ENCODE measurements at places on chromosomes 4 and X.

- no peak for DNase-seq
Measured at GRCh38 chr4:144597171-144597570, 48.8 kb upstream of the HHIP start.

DNA sequence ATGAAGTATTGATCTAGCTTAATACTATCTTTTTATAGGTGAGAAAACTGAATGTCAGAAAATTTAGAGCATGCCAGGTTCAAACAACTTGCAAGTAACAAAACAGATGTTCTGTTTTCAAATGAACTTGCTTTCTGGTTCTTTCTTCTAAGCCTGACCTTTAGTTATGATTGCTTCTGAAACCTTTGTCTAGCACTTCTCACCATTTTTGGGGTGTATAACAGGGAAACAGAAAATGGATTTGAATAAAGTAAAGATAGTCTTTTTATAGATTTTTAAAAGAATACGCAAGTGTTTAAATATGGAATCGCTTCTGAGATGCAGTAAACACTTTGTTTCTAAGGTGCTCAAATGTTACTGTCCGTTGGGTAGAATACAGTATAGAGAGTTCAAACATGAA lies 687.2 kb upstream of the CPEB2 start:
- DNase-seq, result no peak

DNA sequence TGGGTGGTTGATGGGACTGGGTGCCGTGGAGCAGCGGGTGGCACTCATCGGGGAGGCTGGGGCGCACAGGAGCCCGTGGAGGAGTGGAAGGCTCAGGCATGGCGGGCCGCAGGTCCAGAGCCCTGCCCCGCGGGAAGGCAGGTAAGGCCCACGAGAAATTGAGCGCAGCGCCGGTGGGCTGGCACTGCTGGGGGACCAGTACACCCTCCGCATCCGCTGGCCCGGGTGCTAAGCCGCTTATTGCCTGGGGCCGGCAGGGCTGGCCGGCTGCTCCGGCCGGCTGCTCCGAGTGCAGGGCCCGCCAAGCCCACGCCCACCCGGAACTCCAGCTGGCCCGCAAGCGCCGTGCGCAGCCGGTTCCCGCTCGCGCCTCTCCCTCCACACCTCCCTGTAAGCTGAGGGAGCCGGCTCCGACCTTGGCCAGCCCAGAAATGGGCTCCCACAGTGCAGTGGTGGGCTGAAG lies 85.1 kb upstream of the FAT4 start:
- DNase-seq, result no peak

- no peak for DNase-seq
Measured at GRCh38 chr4:26330946-26331345, 10.1 kb downstream of the RBPJ start.

- no peak for DNase-seq
Measured at GRCh38 chr4:9970399-9971011, 50.8 kb downstream of the SLC2A9 start.

DNA sequence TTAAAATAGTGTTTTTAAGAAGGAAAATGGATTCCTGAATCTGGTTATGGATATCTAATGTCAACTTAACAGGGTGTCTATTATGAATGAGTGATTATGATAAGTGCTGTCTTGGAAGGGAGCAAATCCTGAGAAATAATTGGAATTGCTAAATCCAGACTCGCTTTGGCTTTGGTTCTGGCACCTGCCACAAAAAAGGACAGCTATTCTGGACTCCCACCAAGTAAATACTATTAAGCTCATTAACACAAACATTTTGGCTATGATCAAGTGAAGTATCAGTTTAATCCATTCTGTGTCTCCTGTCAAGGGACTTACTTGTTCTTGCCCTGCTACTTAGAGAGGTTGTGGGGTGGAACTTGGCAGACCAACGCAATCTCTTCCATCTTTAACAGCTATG lies 403.7 kb downstream of the CENPC start:
- no peak for DNase-seq

DNA sequence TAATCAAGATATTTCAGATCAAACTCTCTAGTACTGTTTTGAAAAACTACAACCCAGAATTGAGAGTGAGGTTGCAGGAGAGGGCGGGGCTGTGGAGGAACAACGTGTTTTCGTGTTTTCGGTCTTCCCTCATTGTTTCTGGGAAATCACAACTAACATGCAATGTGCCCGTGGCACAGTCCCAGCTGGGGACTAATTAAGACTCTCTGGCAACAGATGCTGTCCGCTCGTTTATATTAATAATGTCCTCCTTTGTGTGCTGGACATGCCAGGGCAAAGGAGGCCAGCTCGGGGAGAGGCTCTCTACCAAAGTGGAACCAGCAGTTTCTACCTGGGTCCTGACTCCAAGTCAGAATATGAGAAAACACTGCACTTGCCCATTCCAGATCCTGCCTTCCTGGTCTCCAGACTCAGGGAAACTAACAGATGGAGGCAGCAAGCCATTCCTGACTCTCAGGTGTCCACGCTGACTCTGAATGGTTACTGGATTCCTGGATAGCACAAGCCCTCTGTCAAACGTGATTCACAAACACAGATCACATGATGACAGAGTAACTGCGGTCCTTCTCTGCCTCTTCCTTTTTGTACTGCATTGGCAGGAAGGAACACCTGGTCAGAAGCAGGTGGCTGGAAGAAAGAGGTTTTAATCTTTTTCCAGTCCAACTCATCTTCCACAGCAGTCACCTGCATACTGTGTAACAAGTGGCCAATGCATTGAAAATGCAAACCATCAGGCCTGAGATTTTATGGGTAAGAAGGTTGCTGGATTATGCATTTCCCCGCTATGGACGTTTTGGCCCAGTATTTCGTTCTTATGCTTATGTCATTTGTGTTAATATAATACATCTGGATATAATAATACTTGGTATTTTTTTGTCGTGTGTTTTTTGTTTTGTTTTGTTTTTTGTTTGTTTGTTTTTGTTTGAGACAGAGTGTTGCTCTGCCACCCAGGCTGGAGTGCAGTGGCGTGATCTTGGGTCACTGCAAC lies 65.0 kb downstream of the COQ2 start:
- DNase-seq, result no peak

DNA sequence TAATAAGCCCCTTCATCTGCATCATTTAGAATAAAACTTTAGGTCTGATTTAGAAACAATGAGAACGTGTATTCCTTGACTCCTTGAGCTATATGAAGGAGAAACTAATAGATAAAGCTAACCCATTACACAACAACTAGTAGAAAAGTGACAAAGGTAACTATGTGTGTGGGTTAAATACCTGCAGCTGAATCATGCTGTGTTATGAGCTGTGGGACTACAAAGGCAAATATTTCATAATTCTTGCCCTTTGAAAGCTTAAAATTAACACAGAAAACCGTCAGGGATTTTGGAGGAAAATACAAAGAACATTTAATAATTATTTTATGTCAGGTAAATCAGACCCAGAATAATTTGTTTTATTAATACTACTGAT lies 898 bp upstream of the NDP start:
- no peak for DNase-seq

DNA sequence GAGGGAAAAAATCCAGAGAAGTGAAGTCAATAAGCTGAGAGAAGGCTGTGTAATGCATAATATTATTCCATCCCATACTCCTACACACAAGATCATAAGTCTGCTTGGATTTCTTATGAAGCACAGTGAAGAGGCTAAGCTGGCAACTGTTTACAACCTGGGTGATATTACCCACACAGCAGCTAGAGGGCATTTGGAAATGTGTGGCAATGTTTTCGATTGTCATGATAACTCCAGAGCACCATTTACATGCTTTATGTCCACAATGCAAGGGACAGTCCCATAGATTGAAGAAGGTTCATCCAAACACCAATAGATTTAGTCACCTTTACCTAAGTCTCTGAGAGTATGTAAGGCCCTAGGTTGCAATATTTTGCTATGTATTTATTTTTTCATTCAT lies 412.2 kb downstream of the PPP3CA start:
- DNase-seq, result no peak

- peak; percentile 35 for DNase-seq
Measured at GRCh38 chr4:186104890-186105646, 564 bp downstream of the FAM149A start.

DNA sequence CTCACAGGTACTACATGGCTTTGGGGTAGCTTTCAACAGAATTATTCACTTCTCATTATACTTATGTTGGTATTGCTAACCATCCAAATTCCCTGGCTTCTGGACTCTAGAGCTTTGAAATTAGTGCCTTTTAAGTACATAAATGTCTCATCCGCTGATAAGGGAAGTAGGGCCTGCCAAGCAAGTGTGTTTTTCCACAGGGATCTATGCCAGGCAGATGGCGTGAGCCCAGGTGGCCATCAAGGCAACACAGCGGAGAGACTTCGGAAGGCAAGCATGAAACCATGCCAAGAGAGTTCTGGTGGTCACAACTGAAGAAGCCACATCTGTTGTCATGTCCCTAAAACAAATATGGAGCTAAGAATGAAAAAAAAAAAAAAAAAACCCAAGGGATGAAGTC lies 503.1 kb upstream of the LCORL start:
- no peak for DNase-seq

DNA sequence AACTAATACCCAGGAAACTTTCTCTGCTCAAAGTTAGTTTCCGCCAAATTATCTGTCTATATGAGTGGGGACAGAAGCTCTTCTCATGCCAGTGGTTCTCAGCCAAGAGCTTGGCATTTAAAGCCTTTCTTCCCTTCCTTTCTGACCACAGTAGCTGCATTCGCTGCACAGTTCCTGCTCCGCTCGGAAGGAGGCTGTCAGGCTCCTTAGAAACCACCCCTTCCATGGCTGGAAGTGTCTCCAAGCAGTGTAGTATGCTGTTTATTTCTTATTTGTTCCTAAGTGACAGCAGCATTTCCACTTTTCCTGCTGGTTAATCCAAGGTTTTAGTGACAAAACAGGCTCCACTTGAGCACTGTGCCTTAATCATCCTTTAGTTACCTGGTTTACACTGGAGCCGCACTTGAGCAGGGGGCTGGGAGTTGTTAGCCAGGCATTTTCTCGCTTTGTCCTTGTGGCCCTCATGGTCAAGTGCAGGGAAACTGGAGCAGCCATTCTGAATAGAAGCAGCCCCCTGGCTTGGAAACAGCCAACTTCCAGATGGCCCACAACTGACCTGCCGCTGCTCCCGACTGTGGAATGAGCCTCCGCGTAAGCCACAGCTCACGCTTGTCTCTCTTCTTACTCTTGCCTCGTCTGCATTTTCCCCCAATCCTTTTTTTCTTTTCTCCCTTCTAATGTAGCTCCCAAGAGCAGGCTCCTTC lies 739.4 kb upstream of the TENM3 start:
- no peak for DNase-seq

DNA sequence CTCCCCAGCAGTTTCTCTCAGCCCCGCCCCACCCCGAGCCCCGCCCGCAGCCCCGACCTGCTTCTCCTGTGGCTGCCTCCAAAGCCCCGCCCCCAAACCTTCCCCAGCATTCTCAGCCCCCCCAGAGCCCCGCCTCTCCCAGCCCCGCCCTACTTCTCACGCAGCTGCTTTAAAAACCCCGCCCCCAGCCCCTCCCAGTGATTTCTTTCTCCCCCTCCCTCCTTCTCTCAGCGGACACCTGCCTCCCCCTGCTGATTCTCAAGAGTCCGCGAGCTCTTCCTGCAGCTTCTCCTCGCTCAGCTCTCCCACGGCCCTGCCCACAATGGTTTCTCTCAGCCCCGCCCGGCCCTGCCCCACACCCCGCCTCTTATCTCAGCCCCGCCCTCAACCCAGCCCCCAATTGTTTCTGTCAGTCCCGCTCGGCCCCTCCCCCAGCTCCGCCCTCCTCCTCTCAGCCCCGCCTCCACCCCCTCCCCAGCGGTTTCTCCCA lies 636 bp upstream of the EOLA1 start:
- peak; percentile 85 for DNase-seq

GRCh38 chr4:8773124-8773931 lies 98.3 kb downstream of the HMX1 start:
- DNase-seq, result no peak

DNA sequence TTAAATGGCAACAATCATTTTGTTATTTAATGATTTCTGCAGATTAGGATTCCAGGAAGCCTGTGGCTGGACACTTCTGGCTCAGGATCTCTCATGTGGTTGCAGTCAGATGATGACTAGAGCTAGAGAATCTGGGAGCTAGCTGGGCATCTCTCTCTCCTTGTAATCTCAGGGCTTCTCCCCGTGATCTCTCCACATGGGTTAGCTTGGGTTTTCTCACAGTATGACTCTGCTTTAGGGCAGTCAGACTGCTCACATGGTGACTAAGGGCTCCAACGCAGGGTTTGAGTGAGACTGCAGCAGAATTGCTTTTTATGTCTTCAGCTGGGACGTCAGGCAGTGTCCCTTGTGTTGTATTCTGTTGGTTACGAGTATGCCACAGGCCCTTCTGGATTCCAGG lies 361.4 kb downstream of the CBLL2 start:
- DNase-seq, result no peak

GRCh38 chr4:173270312-173271027 lies 63.7 kb downstream of the HMGB2 start:
- peak; percentile 31 for DNase-seq

DNA sequence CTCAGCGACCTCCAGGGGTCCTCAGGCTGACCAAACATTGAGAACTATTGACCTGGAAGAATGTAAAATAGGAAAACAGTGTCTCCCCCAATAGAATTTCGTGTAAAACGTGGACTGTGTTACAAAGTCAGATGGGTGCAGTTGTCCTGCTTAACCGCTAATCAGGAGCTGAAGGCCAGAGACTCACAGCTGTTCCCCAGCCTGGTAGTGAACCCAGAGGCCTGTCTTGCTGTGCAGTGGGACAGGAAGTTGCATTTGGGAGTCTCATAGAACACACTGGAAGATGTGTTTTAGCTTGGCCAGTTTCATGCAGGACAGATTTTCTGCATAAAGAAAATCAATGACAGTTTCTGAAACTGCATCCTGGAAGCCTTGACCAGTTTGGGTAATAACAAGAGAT lies 151.5 kb downstream of the PTTG2 start:
- DNase-seq, result no peak

DNA sequence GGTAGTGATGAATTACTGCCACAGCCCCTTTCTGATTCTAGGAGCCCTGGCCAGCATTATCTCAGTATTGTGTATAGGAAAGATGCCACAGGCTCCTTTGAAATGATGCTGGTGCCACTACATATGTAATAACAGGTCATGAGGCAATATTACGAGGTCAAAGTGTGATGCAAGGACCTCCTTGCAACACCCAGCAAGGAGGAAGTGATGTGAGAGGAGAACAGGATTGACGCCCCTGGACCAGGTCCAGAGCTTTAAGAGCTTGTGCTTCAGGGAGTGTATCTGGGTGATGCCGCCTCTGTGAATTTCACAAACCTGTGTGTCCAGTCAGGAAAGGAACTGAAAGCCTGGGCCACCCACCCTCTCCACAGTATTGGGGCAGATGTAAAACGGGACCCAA lies 261.8 kb downstream of the MID1IP1 start:
- no peak for DNase-seq

DNA sequence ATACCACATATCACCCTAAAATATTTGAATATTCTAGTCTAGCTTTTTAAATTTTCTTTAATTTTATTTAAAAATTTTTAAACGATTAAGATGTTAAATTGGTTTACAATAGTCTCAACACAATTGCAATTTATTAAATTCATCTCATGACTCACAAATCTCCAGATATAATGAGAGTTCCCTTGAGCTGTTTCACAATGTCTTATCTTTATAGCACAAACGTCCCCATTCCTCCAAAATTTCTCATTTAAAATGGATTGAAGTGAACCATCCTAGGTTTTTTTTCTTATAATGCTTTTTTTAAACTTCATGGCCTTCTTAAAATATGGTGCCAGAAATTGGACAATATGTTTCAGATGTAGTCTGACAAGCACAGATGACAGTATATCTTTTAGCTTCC lies 204.4 kb downstream of the GABRB1 start:
- no peak for DNase-seq

GRCh38 chr4:8009710-8010511 lies 70.2 kb upstream of the AFAP1 start:
- no peak for DNase-seq

GRCh38 chrX:154458954-154459778 lies 1.1 kb downstream of the PLXNA3 start:
- DNase-seq, result peak; percentile 22

GRCh38 chrX:151774421-151774820 lies 39.9 kb downstream of the CNGA2 start:
- no peak for DNase-seq
